Thoracic aorta endothelial cell (primary cell): ENCODE measurements at places on chromosomes 5 and 9. TPM values are rescaled to one million over a fixed set of nuclear protein-coding genes. Genes with fewer than 3 reads are reported as not detected.

GPR150 gene
- total RNA-seq: 0.27 and 0.29 TPM in 2 replicates

OBP2B gene
- not detected in 2 replicates for total RNA-seq

DMRT3 gene
- not detected in 2 replicates for total RNA-seq

NIPSNAP3A gene
- total RNA-seq: 49.8 and 58.5 TPM in 2 replicates

TNFSF15 gene
- 0.50 and 0.53 TPM in 2 replicates for total RNA-seq

PCDHA9 gene
- under 0.01 and 0.07 TPM in 2 replicates for total RNA-seq

FAM193B gene
- 21.1 and 30.5 TPM in 2 replicates for total RNA-seq

CLIC3 gene
- total RNA-seq: 0.14 and 0.27 TPM in 2 replicates

FOXI1 gene
- not detected in 2 replicates for total RNA-seq

SLC46A2 gene
- total RNA-seq: not detected in 2 replicates
